ENCODE measurements at places on chromosomes 3 and 15.

DNA sequence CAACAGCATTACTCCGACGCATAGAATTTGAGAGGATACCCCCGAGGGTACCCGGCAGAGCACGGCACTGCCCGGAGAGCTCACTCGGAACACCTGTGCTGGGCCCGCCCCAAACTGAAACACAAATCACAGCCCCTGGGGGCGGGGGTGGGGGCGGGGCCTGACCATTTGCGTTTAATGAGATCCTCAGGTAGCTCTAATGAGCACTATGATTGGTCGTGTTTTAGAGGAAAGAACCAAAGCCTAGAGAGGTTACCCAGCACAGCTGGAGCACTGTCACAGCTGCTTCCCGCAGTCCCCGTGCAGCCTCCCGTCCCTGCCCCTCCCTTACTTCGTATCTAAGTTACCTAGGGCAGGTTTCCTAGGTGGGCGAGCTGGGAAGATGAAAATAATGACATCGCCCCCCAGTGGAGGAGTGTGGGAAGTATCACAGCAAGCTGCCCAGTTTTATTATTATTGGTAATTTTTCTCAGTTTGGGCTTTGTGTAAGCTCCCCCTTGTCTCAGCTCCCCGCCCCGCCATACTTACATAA lies 187.1 kb downstream of the PDE8A start:
- DNase-seq, result peak; percentile 75

- no peak for DNase-seq
Observed at GRCh38 chr15:94400526-94401298, 169.4 kb downstream of the MCTP2 start.

DNA sequence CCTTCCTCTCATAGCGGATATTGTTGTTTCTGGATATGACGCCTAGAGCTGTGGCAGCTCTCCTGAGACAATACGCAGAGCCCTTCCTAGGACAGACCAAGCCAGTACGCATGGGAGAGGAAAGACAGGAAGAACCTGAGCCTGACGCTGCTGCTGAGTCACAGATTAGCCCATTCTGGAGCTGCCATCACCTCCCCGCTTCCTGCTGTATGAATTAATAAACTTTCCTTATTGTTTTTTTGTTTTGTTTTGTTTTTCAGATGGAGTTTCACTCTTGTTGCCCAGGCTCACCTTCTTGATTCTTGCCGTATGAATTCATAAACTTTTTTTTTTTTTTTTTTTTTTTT lies 67.0 kb downstream of the PPCDC start:
- peak; percentile 53 for DNase-seq

GRCh38 chr3:35965908-35966307 lies 326.6 kb downstream of the ARPP21 start:
- peak; percentile 36 for DNase-seq

- DNase-seq, result no peak
Observed at GRCh38 chr3:10994306-10994705, 1.8 kb downstream of the SLC6A1 start.

GRCh38 chr3:105385819-105386508 lies 19.3 kb downstream of the ALCAM start:
- peak; percentile 34 for DNase-seq

DNA sequence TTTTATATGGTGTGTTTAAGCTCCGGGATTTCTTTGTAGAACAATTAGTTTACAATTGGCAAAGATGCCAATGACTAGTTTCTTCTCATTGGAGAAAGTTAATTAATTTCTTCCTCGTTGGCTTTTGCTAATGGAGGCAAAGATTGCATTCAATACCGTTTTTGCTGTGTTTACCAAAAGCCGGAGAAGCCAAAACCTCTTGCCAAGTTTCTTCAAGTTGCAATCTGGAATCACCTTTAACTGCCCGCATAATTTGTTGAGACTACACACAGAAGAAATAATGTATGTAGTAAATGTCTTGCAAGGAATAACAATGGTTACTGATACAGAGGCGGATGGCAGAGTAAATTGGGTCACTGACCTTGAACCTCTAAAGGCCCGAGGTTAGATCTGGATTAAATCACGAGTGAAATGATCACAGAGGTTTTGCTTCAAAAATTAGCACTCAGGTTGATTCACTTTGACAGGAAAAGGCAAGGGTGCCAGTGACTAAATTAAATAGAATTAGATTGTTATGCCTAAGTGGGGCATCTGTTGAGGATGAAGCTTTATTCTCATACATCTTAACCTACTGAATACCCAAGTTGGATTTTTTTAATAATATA lies 732.1 kb upstream of the NR2F2 start:
- no peak for DNase-seq

GRCh38 chr3:13647298-13648059 lies 98.6 kb downstream of the FBLN2 start:
- DNase-seq, result peak; percentile 49

- no peak for DNase-seq
Observed at GRCh38 chr3:41579861-41580260, 380.6 kb downstream of the CTNNB1 start.

DNA sequence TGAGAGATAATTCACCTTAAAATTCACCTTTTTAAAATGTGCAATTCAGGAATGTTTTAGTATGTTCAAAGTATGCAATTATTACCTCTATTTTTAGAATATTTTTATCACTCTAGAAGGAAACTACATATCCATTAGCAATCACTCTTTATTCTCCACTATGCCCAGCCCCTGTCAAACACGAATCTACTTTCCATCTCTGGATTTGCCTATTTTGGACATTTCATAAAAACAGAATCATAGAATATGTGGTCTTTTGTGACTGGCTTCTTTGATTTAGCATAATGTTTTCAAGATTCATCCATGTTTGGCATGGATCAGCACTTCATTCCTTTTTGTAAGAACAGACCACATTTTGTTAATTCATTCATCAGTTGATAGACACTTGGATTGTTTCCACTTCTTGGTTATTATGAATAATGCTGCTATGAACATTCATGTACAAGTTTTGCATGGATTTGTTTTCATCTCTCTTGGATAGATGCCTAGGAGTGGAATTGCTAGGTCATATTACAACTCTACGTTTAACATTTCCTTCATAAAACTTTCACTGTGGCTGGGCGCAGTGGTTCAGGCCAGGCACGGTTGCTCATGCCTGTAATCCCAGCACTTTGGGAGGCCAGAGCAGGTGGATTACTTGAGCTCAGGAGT lies 12.7 kb downstream of the HMCES start:
- no peak for DNase-seq

DNA sequence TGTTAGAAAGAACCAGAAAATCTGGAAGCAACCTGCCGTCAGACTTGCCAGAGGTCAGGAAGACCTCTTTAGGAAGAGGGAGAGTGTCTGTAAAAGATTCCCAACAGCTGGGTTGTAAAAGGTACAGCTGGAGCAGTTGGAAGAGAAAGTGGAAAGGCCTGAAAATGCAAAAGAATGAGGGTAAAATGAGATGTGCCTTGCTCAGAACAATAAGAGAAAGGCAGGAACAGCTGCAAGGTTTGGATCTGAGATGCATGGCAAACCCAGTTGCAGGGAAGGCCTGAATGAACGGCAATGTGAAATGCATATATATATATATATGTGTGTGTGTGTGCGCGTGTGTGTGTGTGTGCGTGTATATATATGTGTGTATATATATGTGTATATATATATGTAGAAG lies 88.1 kb downstream of the ZIC1 start:
- no peak for DNase-seq

DNA sequence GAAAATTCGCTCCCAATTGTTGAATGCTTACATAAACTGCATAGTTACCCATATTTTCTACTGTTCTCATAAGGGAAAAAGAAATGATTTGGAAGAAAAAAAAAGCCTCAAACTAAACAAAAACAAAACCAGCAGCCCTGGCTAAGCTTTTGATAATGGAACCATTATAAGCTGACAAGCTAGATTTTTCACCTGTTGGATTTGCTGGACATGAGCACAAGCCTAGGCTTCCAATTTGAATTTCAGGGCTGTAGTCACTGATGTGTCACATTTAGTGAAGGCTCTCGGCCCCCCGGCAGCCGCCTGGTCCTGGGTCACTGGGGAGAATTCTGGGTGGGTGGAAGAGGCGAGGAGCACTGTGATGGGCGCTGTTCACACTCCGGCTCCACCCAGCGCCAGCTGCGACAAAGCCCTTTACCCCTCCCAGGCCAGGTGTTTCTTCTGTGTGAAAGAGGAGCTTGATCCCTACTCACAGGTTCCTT lies 4.6 kb downstream of the FBXL22 start:
- DNase-seq, result peak; percentile 19

- DNase-seq, result peak; percentile 80
Observed at GRCh38 chr3:72031581-72031980, 246.6 kb upstream of the PROK2 start.

DNA sequence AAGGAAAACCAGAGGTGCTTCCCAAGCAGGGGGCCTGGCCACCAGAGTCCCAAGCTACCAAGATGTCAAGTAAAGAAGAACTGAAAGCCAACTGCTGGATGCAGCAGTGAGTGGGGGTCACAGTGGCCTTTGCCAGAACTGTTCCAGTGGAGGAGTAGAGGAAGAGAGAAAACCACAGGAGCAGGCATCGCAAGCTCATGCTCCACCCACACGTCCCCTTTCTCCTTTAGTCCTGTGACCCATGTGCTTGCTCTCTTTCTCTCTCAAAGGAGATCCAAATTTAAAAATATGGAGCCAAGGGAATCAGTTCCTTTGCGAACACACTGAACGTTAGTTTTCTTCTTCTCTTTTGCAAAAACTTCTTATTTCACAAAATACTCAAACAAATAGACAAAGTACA lies 12.4 kb upstream of the ABHD2 start:
- DNase-seq, result peak; percentile 88

- no peak for DNase-seq
Observed at GRCh38 chr3:42970557-42970956, 8.6 kb upstream of the GASK1A start.

- no peak for DNase-seq
Observed at GRCh38 chr3:128320551-128321340, 145.9 kb downstream of the DNAJB8 start.

GRCh38 chr3:71875461-71875947 lies 90.6 kb upstream of the PROK2 start:
- peak; percentile 77 for DNase-seq

Measured in KBM-7 (cell line).